ENCODE measurements at places on chromosomes 4 and X.

GRCh38 chr4:114091546-114091945 lies 112.1 kb upstream of the ARSJ start:
- DNase-seq = no peak

GRCh38 chr4:15575966-15576365 lies 79.2 kb downstream of the FBXL5 start:
- DNase-seq = no peak

DNA sequence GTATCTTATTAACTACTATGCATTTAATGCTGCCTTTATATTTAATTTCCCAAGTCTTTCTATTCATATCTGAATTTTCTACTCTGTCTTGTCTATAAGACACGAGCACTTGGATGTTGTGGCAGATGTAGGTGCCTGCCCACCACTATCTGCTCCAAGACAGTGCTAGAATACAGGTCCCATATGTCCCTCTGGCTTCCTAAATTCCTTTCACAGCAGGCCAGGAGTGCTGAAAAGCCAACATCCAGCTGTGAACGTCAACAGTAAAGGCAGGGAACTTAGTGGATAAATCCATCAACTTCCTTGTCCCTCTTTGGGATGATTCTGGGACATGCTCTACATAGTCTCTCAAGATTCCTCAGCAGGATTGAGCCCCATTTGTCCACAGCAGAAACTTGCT lies 245.1 kb upstream of the ETNPPL start:
- no peak for DNase-seq

DNA sequence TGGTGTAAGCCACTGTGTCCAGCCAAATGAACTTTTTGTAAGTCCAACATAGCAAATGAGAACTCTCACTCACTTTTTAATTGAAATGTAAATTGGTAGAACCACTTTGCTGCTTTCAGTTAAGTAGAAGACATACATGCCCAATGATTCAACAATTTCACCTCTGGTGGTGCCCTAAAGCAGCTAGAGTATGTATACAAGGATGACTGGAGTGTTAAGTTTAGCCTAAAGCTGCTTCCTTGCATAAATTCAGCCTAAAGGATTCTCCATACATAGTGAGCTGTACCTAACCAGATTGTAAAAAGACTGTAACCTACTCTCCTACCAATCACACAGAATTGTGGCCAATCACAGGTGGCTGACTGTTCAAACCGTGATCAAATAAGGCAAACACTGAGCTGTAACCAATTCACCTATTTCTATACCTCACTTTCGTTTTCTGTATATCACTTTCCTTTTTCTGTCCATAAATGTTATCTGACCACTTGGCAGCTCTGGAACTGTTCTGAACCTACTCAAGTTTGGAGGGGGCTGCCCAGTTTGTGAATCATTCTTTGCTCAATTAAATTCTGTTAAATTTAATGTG lies 39.9 kb downstream of the PDS5A start:
- no peak for DNase-seq

DNA sequence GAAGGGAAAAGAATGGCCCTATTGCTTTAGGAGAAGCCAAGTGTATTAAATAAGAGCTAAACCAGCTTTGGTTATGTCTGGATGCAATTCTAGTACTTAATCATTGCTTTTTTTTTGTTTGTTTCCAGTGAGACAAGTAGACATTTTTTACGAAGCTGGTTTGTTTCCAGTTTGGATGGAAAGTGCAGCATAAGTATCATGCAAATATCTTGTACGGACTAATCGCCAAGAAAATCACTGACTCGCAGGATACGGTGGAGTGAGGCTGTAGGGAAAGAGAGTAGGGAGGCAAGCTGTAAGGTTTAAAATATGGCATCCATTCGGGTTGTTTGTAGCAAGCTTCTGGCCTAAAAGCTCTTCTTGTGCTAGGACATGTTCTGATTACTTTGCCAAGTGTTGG lies 64.8 kb downstream of the HPGD start:
- no peak for DNase-seq

GRCh38 chr4:78150543-78150864 lies 93.4 kb downstream of the FRAS1 start:
- no peak for DNase-seq

- DNase-seq = no peak
These were observed 561.3 kb downstream of the IL1RAPL1 start for GRCh38 chrX:29148511-29148910.

DNA sequence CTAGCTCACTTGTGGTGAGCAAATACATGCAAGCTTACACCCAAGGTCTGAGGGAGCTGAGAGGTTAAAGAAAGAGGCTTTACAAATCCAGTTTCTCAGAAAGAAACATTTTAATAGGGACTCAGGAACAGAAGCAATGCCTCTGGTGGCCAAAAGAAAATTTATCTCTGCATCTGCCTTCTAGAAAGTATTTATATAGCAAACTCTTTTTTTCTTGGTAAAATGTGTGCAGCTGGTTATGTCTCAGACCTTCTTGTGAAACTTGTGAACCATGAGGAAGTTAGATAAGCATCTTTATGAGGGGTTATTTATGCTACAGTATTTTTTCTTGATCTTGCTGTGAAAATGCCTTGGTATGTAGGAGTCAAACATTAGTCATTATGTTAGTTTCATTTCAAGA lies 48.5 kb upstream of the CYSLTR1 start:
- no peak for DNase-seq

DNA sequence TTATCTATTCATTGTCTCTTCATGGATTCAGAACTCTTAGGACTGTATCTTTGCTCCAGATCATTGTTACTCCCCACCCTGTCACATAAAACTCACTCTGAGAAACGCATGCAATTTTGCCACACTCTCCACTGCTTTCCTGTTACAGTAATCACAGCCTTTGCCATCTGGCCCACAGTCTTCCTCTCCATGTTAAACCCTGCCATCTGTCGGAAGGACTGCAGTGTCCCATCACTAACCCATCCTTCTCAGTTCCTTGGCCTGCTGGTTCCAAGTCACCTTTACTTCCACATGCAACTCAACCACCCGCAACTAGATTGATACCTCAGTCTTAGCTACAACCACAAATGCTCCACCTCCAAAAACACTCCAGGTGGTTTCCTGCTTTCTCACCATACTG lies 308.7 kb upstream of the FAM241A start:
- DNase-seq = no peak

DNA sequence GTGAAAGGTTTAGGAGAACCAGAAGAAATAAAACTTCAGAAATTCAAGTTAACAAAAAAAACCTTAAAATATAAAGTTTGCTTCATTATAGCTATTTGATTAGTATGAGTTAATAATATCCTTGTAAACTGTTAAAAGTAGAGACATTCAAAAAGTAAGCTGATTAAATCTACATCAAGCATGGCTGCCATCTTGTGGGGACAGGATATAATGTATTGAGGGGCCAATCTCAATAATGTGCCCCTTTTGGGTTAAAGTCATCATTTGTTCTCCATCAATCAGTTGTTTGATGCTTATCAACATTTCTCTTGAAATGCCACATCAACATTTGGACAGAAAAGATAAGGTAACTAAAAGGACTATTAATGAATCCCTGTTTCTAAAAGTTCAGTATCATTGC lies 4.6 kb upstream of the GRID2 start:
- DNase-seq = no peak

DNA sequence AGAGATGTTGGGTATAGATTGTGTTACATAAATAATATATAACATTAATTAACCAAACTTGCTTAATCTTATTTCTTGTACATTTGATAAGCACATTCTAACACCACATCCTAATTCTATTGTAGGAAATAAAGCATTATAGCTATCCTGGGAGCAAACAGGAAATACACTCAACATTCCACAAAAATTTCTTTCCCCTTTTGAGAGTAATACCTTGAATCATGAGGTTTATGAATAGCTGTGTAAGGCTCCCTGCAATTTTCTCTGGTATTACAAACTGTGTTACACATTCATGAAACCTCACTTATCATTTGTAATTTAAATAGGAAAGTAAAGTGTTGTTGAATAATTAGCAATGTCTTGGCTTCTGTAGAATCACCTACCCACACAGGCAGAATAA lies 95.1 kb downstream of the TMEM47 start:
- no peak for DNase-seq

DNA sequence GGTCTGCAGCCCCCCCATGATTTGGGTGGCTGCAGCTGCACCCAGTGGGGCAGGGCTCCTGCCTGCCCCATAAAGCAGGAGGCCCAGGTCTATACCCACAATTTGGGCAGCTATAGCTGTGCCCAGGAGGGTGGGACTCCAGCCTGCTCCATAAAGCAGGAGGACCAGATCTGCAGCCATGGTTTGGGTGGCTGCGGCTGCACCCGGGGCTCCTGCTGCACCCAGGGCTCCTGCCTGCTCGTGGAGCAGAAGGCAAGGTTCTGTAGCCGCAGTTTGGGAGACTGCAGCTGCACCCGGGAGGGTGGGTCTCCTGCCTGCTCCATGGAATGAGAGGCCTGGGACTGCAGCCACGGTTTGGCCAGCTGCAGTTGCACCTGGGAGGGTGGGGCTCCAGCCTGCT lies 81.1 kb downstream of the ATRX start:
- no peak for DNase-seq

GRCh38 chr4:76016393-76016792 lies 6.9 kb downstream of the CXCL10 start:
- DNase-seq = no peak

GRCh38 chr4:114890773-114891172 lies 222.6 kb downstream of the NDST4 start:
- DNase-seq = no peak

DNA sequence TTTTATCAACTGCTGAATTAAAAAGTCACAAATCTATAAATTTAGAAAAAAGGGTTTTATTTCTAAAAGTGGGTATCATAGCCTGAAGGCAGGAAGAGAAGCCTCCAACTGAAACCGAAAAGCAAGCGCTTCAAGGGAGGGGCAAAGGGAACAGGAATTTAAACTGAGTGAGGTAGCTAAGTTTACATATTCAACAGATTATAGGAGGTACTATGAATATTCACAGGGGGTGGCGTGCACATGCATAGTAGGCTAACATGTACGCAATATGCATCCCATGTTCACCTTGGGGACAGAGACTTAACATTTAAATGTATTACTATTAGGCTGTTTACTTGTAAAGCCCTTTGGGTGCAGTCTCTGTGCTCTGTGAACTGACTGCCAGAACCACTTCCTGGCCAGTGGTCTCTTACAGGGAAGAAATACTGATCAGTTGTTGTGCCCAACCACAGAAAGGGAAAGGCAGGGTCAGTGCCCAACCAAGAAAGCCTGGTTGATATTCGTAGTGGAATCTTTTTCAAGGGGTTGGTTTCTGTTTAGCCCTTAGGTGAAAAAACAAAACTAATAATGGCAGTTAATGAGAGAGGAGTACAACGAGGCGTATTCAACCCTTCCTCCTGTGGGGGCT lies 168.7 kb upstream of the GALNTL6 start:
- DNase-seq = no peak

DNA sequence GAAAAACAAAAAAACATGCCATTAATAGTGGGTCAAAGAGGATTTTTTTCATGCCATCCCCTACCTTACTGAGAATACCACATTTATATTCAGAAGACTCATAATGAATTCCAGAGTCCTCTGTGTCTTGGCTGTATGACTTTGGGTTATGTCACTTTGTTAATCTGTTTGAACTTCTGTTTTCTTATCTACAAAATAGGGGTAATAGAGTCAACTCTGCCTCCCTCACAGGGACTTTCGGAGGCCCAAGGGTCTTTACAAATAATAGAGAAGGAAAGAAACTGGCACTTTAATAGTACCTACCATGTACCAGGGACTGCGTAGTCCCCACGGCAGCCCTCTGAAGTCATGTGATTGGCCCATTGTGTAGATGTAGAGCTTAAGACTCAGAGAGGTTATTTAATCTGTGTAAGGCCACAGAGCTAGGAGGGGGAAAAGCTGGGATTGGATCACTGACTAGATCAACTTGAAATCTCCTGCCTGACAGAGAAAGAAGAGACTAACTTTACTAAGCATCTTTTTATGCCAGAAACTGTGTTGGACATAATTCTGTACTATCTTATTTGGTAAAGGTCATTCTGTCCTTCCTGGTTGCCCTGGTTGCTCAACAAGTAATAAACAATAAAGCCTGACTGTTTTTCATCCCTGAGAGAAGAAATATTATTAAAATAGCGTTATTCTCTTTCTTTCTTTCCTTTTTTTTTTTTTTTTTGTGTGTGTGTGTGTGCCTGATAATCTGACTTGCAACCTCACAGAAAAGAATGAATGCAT lies 59.6 kb downstream of the NFKB1 start:
- no peak for DNase-seq

- DNase-seq = no peak
These were observed 648 bp downstream of the GRK4 start for GRCh38 chr4:2963966-2964471.

DNA sequence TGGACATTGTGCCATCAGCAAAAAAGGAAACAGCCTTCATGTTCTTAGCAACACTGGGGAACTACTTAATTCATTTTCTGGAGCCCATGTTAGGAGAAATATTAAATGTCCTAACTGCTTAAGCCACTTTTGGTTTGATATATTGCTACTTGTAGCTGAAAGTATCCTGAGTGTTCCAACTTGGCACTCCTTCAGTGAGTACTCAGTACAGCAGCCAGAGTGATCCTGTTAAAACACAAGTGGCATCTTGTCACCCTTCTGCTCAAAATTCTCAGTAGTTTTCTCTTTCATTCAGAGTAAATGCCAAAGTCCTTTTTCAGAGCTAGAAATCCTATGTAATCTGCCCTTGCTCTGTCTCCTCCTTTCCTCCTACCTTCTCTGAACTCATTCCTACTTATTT lies 522.0 kb downstream of the GRID2 start:
- no peak for DNase-seq

DNA sequence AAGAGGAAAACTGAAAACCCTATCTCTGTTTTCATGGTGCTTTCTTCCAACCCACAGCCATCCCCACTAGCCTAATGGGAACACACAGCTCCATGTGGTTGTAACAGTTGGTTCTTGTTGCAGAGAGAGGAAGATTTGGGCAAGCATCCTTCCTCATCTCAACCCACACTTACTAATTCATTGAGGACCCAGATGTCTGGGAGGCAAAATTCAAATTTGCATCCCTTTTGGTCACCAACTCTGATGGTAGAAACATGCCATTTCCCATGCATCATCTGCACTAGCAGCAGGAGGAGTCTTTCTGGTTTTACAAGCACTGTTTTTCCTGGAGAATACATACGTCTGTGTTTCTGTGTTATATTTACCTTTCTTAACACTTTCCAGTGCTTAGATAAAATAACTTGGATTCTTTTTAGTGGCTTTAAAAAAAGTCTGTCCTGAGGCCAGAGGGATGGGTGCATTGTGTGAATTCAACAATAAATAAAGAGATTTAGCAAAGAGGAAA lies 301.0 kb downstream of the KCTD8 start:
- no peak for DNase-seq

GRCh38 chrX:17737986-17738713 lies 857 bp downstream of the SCML1 start:
- DNase-seq = no peak

- DNase-seq = no peak
These were observed 141.8 kb downstream of the EVC2 start for GRCh38 chr4:5566526-5566925.

DNA sequence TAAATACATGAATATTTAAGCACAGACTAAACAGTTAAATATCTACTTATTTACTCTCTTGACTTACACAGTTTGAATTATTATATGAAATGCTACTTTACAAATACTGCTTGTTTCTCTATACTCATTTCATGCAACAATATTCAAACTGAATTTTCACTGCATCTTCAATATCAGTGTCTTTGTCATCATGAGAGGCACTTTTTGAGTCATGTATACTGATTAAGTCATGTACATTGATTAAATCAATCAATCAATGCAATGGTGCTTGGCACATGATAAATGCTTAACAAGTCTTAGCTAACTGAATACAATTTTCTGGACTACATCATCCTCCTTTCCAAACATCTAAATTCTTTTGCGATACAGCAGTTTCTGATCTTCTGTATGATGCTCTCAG lies 67.1 kb downstream of the CHM start:
- no peak for DNase-seq

GRCh38 chrX:69424161-69424560 lies 80.0 kb upstream of the NALF2 start:
- no peak for DNase-seq
